Effector CD4-positive, alpha-beta T cell (primary cell): ENCODE measurements at places on chromosomes 16 and 17.

DNA sequence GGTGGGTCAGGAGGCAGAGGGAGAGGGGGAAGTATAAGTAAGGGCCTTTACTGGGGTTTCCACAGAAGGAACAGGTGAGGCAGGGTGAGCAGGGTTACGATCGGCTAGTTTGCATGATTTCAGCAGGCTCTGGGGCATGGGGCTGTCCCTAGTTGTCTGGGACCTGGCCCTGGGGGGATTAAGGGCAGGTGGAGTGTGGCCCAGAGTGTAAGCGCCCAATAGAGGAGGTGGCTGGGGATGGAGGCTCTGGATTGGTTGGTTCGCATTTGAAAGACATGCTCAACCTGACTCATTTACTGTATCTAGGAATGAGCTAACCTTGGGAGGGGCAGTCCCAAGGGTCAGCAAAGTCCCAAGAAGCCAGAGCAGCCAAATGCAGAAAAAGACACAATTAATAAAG lies 230.3 kb downstream of the MAP2K4 start:
- DNase-seq: no peak

DNA sequence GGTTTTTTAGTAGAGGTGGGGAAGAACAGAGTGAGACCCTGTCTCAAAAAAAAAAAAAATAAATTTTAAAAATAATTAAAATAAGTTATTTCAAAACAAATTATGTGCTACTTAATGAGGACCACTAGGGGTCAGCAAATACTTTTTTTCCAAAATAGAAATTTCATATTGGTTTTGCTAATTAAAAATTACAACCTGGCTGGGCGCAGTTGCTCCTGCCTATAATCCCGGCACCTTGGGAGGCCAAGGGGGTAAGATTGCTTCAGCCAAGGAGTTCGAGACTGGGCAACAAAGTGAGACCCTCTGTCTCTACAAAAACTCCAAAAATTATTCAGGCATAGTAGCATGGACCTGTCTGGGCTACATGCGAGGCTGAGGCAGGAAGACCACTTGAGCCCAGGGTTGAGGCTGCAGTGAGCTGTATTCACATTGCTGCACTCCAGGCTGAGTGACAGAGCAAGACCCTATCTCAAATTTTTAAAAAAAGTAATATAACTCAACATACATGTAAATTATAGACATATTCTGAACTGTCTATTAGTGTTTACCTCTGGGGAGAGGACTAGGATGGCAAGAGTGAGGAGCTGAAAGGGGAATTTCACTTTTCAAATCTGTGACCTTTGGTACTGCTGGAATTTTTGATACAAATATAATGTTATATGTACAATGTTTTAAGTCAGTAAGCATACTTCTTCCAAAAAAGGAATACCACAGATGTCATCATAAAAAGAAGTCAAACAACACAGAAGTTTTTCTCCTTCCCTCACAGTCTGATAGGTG lies 8.1 kb downstream of the MEIOB start:
- no peak for DNase-seq

DNA sequence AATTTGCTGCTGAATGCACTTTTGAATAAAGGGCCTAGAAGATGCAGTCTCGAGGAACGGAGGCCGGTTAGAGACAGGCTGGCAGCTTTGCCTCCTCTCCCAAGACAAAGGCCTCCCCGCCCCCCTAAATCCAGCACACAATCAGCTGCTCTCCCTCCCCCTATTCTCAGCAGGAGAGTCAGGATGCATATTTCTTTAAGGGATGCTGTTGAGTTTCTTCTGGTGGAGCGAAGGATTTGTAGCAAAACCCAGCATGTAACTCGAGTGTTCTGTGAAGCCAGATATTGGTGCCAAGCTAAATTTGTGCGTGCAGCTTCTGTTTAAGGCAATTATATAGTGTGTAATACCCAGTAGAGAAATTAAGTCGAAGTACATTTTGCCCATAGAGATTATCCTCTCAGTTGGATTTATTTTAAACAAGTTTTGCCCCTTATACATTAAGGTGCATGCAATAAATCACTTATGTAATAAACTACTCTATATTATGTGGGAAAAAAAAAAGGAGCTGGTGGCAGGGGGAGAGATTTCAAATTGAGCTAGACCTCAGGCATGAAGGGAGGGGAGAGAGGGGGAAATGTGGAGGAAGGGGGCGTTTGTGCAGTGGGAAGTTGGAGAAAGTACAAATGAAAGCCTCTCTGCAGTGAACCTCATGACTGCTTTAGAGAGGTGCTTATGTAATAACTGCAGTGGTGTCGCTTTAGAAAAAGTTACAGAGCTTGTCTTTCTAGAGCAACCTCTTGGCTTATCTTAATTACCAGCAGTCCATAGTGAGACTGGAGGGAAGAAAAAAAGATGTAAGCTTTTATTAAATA lies 599.2 kb downstream of the MAF start:
- DNase-seq: no peak

- DNase-seq: no peak
Observed at GRCh38 chr16:30652718-30653117, 2.0 kb downstream of the PRR14 start.

DNA sequence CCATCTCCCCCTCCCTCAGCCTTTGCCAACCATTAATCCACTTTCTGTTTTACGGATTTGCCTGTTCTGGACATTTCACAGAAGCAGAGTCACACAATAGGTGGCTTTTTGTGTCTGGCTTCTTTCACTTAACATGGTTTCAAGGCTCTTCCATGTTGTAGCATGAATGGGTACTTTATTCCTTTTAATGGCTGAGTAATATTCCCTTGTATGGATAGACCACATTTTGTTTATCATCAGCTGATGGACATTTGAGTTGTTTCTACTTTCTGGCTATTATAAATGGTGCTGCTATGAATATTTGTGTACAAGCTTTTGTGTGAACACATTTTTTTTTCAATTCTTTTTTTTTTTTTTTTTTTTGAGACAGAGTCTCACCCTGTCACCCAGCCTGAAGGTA lies 175.6 kb upstream of the RPH3AL start:
- DNase-seq: no peak

DNA sequence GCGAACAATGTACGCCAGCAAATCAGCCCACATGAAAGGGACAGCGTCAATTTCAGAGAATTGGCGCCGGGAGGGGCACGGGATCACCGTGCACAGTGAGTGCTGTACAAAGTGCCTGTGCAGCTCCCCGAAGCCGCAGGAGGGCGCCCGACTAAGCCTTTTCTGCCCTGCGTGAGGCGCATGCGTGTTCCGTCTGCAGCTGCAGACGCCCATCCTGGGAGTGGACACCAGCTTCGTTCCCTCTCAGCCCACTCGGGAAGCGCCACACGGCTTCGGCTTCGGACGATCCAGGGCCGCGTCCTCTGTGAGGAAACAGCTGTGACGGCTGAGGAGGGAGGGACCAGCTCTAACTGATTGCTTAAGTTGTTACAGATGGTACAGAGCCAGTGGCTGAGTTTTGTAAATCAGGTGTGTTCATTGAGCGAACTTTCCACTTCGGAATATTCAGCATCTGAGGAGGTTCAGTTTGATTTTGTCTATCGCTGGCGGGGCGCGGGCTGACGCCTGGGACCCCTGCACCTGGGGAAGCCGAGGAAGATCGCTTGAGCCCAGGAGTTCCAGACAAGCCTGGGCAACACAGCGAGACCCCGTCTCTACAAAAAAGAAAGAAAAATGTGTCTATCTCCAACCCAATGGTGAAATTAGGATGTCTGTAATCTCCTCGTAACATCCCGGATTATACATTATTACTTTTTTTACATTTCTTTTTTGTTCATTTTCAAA lies 15.4 kb upstream of the ZNF287 start:
- peak; percentile 89 for DNase-seq

DNA sequence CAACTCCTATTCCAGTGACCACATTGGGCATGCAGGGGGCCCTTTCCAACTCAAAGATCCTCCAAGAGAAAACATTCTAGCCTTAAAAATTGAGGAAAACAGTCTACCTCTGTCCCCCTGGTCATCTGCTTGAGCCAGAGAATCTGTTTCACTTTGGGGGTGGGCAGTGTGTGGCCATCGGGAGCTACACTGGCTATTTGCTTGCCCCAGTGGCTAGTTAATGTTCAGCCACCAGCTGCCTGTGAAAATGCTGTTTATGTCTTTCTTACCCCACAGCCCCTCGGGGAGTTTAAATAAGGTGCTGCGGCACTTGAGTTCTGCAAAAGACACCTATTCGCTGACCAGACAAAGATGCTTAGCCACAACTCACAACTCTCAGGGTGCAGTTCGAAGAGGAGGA lies 43.4 kb downstream of the GNAO1 start:
- DNase-seq: no peak

- no peak for DNase-seq
Observed at GRCh38 chr16:67470359-67470758, 10.6 kb downstream of the ATP6V0D1 start.
